ENCODE measurements at places on chromosomes 13 and 19. TPM values are rescaled to one million over a fixed set of nuclear protein-coding genes. Genes with fewer than 3 reads are reported as not detected.

Gene PSG3
- total RNA-seq, result not detected

Gene HIF3A
- 0.12 TPM for total RNA-seq

Gene CCDC194
- total RNA-seq, result 0.49 TPM

Gene FREM2
- total RNA-seq, result not detected

Gene FXYD5
- total RNA-seq, result 53.2 TPM

Data from hair follicle dermal papilla cell (primary cell).